ENCODE measurements at places on chromosomes 2 and 18.

- DNase-seq = no peak
Observed at GRCh38 chr18:26089293-26090129, 902 bp downstream of the SS18 start.

DNA sequence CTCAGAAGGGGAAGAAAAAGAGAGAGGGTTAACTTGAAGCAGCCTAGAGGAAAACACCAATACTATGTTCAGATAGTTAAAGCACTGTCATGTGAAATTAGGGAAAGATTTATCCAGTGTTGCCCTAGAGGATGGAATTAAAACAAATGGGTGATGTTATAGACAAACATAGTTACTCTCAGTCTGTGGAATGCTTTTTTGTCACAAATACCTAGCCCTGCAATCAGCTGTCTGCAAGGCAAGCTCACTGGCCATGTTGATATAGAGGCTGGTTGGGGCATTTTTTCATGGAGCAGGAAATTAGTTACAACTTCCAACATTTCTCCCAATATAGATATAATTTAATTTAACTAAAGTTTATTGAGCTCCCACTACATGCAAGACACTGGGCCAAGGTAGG is 8.4 kb upstream of the RAB10 start:
- no peak for DNase-seq

DNA sequence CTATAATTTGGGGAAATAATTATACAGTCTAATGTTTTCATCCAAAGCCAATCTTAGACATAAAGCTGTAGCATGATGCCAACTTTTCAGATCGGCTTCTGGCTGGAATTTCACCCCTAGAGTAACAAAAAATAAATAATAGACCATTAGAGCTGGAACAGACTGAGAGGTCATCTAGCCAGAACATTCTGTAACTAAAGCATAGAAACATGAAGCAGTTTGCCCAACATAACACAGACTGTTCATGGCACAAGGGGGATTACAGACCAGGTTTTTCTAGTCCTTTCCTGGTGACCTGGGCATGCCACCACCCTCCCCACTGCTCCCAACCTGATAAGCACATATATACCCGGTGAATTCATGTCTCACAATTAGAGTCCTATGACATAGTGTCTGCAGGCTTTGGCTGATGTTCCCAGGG is 116.4 kb upstream of the PPP1CB start:
- DNase-seq = no peak

- DNase-seq = peak; percentile 93
Observed at GRCh38 chr2:128309280-128310093, 9.2 kb downstream of the HS6ST1 start.

GRCh38 chr18:74590671-74591070 is 7.0 kb upstream of the ZNF407 start:
- no peak for DNase-seq

DNA sequence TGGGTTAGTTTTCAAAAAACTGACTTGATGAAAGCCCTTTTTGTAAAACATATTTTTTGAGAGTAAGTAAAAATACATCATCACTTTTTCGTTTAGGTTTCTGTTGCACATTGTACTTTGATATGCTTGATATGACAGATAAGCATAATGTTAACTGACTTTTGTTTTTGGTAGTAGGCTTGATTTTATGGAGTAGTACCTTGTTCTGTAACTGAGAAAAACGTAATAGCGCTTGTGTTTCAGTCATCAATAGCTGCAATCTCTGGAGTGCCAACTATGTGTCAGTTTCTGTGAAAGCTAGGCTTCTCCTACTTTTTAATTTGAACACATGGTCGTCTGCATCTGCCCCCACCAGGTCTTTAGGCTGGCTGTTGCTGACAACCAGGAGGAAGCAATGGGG is 1.3 kb downstream of the LCLAT1 start:
- no peak for DNase-seq

- no peak for DNase-seq
Observed at GRCh38 chr2:127037476-127037875, 69.5 kb downstream of the BIN1 start.

DNA sequence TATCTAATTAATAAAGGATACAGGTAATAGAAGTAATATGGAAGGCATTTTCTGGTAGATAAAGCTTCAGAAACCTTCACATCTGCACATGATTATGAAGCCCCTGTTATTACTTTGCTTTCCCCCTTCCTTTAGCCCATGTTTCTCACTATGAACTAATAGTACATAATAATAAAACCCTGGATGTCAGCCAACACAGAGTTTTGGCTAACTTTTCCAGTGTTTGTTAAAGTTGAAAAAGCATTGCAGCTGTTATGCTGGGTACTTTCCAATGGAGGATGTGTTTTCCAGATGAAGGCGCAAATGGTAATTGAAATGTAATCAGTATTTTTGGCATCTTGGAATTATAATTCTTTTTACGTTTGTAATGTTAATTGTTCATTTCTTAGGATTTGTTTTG is 43.5 kb downstream of the SPTBN1 start:
- no peak for DNase-seq

DNA sequence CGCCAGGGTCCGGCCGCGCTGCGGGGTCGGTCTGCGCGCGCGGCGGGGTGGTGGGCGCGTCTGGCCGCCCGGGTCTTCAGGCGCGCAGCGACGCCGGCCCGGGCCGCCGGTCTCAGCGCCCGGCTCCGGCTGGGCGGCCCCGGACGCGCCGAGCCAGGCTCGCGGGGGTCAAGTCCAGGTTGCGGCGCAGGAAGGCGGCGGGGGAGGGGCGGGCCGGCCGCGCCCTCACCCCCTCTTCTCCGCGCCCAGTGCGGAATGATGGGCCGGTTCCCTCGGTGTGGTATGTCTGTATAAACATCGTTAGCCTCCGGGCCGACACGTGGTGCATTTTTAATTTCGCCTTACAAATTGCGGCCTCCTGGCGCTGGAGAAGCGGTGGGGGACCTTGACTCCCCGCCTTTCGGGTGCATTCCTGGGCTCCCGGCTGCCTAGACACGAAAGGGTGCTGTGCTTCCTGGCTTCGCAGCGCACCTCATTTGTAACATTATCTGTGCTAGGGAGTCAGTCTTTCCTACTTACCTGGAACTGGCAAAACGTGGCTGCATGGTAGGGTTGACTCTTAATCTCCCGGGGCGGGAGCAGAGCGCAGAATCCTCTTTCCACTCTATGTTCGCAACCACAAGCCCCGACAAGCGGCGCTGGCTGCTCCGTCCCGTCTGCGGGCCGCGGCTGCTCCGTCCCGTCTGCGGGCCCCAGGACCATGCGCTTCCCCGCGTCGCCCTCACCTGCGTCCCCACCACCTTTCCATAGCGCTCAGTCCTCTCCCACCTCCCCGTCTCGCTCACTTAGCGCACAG is 69.0 kb downstream of the CTAGE1 start:
- no peak for DNase-seq

DNA sequence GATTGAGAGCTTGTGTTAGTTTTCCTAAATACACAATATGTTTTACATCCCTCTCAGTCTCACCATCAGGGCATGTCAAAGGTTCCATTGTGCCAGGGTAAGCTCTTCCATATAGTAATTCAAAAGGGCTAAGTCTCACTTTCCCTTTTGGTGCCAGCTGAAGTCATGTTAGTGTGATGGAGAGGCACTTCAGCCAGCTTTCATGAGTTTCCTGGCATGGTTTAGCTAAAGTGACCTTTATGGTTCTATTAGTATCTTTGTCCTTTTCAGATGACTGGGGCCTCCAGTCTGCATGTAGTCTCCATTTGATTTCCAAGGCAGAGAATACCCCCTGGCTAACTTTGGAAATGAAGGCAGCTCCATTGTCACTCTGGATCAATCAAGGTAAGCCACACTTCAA is 27.2 kb downstream of the NAT8 start:
- no peak for DNase-seq

DNA sequence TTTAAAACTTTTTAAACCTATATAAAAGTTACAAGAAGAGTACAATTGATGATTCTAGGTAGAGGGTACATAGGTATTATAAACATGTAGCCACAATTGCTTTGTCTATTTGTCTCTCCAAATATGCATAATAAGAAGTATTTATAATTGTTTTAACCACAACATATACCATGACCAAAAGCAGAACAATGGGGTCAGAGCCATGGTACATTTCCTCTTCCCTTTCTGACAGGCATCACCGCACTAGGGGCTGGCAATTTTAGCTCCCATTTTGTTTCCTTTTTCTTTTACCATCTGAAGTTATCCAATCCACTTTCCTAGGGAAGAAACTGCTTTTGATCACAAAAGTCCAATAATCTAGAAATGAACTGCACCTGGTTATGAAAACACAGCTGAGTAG is 49.3 kb downstream of the TMX3 start:
- no peak for DNase-seq

DNA sequence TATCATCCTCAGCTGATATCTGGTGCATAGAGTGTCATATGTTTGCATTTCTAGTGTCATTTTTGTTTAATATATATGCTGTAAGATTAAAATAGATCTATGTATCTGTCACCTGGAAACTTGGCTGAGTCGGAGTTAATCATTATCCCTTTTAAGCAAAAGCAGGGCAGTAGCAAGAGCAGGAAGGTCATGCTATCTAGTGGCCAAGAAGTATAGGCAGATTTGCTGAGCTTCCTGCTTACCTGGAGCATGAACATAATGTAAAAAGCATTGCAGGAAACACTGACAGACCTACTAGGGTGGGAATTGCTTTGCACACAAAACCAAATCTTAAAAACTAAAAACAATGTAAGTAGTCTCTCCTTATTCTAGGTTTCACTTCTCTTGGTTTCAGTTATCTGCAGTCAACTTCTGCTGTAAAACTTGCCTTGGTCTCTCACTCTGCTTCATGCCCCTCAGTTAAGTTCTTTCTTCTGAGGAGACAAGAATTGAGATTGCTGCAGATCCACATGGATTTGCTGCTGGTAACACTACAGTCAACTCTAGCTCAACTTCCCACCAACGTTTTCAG is 295.3 kb downstream of the CDH7 start:
- no peak for DNase-seq

DNA sequence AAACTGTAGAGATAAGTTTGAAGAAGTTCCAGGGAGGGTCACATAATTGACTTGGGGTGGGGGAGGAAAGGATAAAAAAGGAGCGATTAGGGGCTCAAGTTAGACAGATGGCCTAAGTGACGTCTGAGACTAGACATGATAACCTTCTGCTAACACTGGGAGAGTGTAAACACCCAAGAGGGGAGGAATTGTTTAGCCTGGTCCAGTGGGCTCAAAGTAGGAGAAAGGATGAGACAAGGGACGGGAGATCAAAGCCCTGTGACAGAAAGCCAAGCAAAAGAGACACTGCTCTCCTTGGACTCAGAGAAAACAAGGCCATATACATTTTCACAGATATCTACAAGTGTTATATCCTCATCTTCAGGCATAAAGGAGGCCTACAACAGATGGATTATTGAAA is 45.5 kb upstream of the IHH start:
- DNase-seq = no peak

DNA sequence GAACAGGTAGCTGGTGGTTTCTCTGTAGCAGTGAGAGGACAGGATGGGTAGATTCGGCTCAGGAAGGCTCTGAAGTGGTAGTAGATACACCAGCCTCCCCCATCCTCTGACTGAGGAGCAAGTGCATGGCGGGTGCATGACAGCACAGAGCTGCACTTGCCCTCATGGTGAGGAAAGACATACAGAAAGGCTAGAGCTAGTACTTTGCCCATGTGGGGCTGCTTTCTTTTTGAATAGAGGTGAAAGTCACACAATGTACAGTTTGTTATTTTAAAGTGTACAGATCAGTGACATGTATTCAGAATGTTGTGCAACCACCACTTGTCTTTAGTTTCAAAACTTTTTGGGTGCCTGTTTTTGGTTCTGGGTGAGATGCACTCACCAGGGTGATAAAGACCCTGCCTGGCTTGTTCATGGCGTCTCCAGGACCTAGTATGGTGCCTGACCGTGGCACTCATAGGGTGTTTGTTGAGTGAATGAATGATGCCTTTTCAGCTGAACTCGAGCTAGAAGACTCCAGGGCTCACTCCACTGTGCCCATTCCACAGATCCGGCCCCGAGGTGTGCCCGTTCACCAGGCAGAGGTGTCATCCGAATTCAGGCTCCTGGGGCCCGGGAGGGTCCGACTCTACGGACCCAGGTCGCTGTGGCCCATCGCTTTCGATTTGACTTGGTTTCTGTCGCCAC is 421 bp upstream of the VAMP5 start:
- no peak for DNase-seq

GRCh38 chr2:199458806-199459285 is 1.1 kb upstream of the SATB2 start:
- DNase-seq = no peak

GRCh38 chr2:108383146-108383830 is 5.5 kb downstream of the SULT1C4 start:
- no peak for DNase-seq

GRCh38 chr2:42009657-42010580 is 37.9 kb upstream of the PKDCC start:
- no peak for DNase-seq

- no peak for DNase-seq
Observed at GRCh38 chr2:32482471-32482870, 125.6 kb downstream of the BIRC6 start.

DNA sequence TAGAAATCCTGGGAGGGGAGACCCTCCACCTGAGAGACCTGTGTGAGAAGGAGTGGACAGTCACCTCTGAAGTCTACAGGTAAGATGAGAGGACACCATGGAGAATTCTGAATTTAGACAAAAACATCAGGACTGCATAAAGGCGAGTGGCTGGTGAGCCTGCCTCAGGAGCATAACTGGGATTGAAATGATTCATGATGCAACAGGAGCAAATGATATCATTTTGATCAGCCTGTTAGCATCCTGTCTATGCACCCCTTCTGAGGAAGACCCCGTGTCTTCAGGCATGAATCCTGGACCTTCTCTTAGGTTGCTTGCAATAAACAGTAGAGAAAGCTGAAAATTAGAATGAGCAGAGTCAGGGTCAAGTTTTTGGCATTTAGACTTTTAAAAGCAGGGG is 245.8 kb downstream of the ETAA1 start:
- DNase-seq = no peak

- DNase-seq = no peak
Observed at GRCh38 chr18:57333940-57334339, 18.4 kb upstream of the ST8SIA3 start.

- no peak for DNase-seq
Observed at GRCh38 chr2:150526006-150526405, 38.5 kb upstream of the RND3 start.

DNA sequence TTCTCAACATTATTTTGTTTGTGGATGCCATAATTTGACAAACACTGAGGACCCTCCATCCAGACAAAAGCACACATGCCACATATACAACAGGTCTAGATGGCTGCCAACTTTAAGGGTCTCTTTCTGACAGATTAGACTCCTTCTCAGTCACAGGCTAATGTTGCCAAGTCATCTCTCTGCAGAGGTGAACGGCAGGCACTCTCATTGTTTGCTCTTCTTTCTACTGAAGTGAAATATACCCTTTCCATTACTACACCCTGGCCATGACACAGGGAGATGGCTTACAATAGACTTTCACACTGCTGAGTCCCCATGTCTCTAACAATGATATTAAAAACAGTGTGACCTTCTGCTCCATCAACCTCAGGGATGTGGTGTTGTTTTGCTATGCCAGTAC is 47.5 kb upstream of the ZNF397 start:
- DNase-seq = peak; percentile 98
